ENCODE measurements at places on chromosomes 5 and 9. TPM values are rescaled to one million over a fixed set of nuclear protein-coding genes. Genes with fewer than 3 reads are reported as not detected.

GABRA1 gene
- total RNA-seq: not detected

GRCh38 chr9:93111371-93112115, 15.5 kb downstream of the CARD19 start:
- no peak overlapping the region for H3K27ac ChIP-seq
- H3K4me3 ChIP-seq: no peak overlapping the region
- peaks cover 34% of the 10 kb centered on the region for H3K4me1 ChIP-seq
- H3K27me3 ChIP-seq: no peaks in the 10 kb centered on the region
- H3K36me3 ChIP-seq: peaks cover 10% of the 10 kb centered on the region

GRCh38 chr5:2112173-2113025, 229.7 kb upstream of the IRX4 start:
- H3K27me3 ChIP-seq: no peaks in the 10 kb centered on the region
- H3K36me3 ChIP-seq: no peaks in the 10 kb centered on the region
- no peak for DNase-seq
- no peak overlapping the region for H3K4me3 ChIP-seq
- no peaks in the 10 kb centered on the region for H3K4me1 ChIP-seq

GRCh38 chr5:177403102-177403791, 2.8 kb upstream of the PFN3 start:
- peak overlapping the region; percentile 88 for H3K4me3 ChIP-seq

GGTA1 gene
- total RNA-seq: not detected

C9 gene
- total RNA-seq: not detected

DNA sequence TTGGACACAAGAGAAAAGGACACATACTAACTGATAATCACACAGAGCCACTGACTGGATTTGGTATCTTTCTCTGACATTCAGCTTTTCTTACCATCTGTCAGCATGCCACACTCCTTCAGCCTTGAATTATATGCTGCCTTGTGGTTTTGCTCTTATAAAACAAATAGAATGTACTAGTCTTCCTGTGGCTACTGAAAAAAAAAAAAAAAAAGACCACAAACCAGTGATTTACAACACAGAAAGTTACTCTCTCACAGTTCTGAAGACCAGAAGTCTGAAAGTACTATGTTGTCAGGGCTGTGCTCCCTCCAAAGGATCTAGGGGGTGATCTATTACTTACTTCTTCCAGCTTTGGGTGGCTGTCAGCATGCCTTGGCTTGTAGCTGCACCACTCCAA, 82.3 kb downstream of the THBS4 start:
- peaks cover 29% of the 10 kb centered on the region for H3K36me3 ChIP-seq
- no peak for DNase-seq
- peak overlapping the region; percentile 60 for H3K27ac ChIP-seq
- peaks cover 13% of the 10 kb centered on the region for H3K4me1 ChIP-seq

HRCT1 gene
- not detected for total RNA-seq

DNA sequence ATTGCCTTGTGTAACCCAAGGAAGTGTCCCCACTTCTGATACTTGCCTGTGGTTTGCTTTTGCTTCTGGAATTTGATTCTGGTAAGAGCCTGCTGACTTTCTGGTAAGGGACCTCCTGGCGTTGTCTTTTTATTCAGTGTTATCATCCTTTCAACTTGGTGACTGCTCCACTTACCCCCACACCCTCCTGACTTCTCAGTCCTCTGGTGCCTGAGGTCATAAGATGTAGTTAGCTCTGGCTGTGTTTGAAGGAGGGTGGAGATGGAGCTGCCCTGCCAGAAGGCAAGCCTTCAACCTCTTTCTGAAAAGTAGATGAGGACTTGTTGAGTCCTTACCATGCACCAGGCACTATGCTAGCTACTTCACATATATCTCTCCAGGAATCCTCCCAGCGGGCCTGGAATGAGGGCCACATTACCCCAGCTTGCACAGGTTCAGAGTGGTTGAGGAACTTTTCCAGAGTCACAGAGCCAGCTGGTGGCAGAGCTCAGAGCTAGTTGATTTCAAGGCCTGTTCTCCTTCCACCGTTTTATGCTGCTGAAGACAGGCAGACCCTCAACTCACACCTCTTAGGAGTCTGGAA, 45.2 kb upstream of the PITX1 start:
- no peak overlapping the region for H3K4me3 ChIP-seq
- H3K27me3 ChIP-seq: peaks cover 18% of the 10 kb centered on the region
- no peak overlapping the region for H3K27ac ChIP-seq
- H3K4me1 ChIP-seq: no peaks in the 10 kb centered on the region
- no peak for DNase-seq

DNA sequence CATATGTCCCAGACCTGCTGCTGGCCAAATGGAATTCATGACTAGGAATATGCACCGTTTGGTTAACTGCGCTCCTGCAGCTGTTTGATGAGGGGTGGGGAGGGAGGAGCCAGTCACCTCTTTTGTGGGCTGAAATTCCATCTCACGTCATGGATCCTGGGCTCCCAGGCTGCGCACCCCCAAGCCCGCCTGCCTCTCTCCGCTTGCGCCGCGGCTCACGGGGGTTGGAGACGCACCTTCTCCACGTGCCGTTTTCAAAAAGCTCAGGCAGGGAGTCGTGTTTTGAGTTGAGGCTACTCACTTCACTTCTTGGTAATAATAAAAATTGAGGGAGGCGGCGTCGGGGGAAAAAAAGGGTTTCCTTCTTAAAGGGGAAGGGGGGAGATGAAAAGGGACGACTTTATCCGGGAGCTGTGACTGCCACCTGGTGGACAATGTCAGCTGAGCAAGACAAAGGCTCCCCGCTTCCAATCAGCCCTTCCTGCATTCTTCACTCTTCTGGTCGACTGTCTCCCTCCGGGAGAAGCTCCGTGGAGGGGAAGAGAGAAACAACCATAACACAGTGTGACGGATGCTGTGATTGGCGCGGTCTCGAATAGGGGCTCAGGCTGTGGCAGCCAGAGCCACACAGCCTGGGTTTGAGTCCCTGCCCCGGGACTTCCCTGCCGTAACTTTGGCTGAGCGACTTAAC, 15.9 kb upstream of the C5orf47 start:
- peaks cover 29% of the 10 kb centered on the region for H3K27me3 ChIP-seq
- H3K27ac ChIP-seq: no peak overlapping the region
- DNase-seq: peak; percentile 91
- peak overlapping the region; percentile 84 for H3K4me3 ChIP-seq

GRCh38 chr9:120776788-120777187, 16.4 kb downstream of the FBXW2 start:
- peaks cover 54% of the 10 kb centered on the region for H3K36me3 ChIP-seq
- H3K4me3 ChIP-seq: no peak overlapping the region
- H3K4me1 ChIP-seq: peaks cover 8% of the 10 kb centered on the region

TBCA gene
- 207 TPM for total RNA-seq

SLC6A7 gene
- total RNA-seq: not detected

- H3K4me1 ChIP-seq: peaks cover 10% of the 10 kb centered on the region
- H3K4me3 ChIP-seq: no peak overlapping the region
- no peak for DNase-seq
- H3K27me3 ChIP-seq: no peaks in the 10 kb centered on the region
Observed at GRCh38 chr5:174457141-174457678, 267.2 kb upstream of the MSX2 start.

LRRTM2 gene
- 0.07 TPM for total RNA-seq

DNA sequence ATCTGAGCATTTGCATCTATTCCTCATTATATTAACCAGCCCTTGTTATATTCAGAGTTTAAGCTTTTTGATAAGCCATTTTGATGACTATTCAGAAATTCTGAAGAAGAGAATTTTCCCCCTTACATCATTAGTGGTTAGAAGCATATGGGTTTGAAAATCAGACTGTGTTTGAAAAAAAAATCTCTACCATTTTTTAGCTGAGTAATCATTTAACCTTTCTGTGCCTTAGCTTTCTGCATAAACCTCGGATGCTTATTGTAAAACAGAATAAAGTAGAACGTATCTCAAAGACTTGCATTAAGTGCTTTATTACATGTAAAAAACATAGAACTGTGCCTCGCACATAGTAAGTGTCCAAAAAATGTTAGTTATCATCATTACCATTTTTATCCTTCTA, 278.6 kb downstream of the RFX3 start:
- no peaks in the 10 kb centered on the region for H3K27me3 ChIP-seq
- no peak overlapping the region for H3K27ac ChIP-seq
- H3K36me3 ChIP-seq: no peaks in the 10 kb centered on the region
- H3K4me1 ChIP-seq: no peaks in the 10 kb centered on the region
- H3K4me3 ChIP-seq: no peak overlapping the region

GRCh38 chr9:36166168-36166927, 2.8 kb upstream of the CCIN start:
- peaks cover 10% of the 10 kb centered on the region for H3K36me3 ChIP-seq
- DNase-seq: peak; percentile 96
- H3K27me3 ChIP-seq: peaks cover 10% of the 10 kb centered on the region

- DNase-seq: no peak
- H3K36me3 ChIP-seq: no peaks in the 10 kb centered on the region
Observed at GRCh38 chr5:170223360-170223759, 9.4 kb upstream of the C5orf58 start.

DNA sequence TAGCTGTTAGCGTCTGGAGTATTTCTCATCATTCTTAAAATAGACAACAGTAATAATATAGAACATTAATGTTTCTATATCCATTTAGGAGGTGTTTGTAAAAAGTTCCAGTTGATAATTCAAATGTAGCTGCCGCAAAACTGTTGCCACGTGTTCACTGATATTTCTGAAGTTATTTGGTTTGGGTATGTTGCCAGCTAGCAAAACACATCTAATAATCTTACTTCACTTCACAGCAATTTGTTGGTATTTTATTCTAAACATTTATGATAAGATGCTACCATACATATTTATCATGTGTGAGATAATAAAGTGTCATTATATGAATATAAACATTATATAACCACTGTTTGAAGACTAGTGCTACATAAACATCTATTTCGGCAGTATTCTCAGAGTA, 101.6 kb downstream of the CDH12 start:
- H3K4me3 ChIP-seq: no peak overlapping the region
- H3K4me1 ChIP-seq: no peaks in the 10 kb centered on the region
- no peak for DNase-seq

DNA sequence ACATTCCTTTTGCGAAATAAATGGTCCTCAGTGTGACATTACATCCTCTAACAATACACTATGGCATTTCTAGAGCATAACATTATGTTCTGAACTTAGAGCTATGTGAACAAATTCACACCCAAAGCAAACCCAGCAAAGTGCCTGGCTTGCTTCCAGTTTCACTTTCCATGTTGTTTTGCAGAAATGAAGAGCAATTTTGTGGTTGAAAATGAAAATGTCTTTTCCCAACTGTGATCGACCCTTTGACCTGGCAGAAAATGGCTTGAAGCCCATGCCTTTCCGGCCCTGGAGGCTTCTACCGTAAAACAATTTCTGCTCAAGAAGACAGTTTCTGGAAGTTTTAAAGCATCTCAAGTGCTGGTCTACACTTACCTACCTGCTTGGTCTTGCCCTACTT, 344.7 kb upstream of the RGMB start:
- peaks cover 6% of the 10 kb centered on the region for H3K27me3 ChIP-seq
- H3K4me1 ChIP-seq: peaks cover 6% of the 10 kb centered on the region
- no peak overlapping the region for H3K4me3 ChIP-seq
- H3K27ac ChIP-seq: no peak overlapping the region
- no peaks in the 10 kb centered on the region for H3K36me3 ChIP-seq

DNA sequence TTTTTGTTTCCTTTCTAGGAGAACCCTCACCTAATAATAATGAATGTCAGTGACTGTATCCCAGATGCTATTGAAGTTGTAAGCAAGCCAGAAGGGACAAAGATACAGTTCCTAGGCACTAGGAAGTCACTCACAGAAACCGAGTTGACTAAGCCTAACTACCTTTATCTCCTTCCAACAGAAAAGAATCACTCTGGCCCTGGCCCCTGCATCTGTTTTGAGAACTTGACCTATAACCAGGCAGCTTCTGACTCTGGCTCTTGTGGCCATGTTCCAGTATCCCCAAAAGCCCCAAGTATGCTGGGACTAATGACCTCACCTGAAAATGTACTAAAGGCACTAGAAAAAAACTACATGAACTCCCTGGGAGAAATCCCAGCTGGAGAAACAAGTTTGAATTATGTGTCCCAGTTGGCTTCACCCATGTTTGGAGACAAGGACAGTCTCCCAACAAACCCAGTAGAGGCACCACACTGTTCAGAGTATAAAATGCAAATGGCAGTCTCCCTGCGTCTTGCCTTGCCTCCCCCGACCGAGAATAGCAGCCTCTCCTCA, 87.1 kb downstream of the OSMR start:
- DNase-seq: no peak
- H3K4me3 ChIP-seq: no peak overlapping the region
- peaks cover 5% of the 10 kb centered on the region for H3K27me3 ChIP-seq
- no peak overlapping the region for H3K27ac ChIP-seq
- H3K4me1 ChIP-seq: no peaks in the 10 kb centered on the region

GRCh38 chr9:4640027-4640426, 22.1 kb upstream of the PLPP6 start:
- peak; percentile 80 for DNase-seq
- H3K4me3 ChIP-seq: no peak overlapping the region
- no peaks in the 10 kb centered on the region for H3K36me3 ChIP-seq
- peaks cover 14% of the 10 kb centered on the region for H3K27me3 ChIP-seq
- H3K4me1 ChIP-seq: no peaks in the 10 kb centered on the region
- no peak overlapping the region for H3K27ac ChIP-seq

DNA sequence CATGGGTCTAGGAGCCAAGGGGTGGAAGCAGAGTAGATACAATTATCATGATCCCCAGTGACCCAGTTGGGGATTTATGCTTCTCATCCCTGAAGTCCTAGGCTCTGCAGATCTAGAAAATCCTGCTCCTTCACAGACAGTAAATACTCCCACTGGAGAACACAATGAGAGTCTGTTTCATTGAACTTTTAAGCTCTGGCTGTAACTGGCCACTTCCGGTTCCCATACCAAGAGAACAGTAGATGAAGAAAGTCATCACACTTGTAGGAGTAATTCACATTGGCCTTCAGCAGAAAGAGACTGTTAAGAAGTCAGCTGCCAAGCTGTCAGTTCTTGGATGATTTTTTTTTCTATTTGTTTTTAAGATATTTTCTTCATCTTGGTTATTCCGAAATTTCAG, 597.1 kb downstream of the ACTL7B start:
- no peaks in the 10 kb centered on the region for H3K27me3 ChIP-seq
- H3K36me3 ChIP-seq: no peaks in the 10 kb centered on the region
- no peak overlapping the region for H3K4me3 ChIP-seq
- H3K4me1 ChIP-seq: no peaks in the 10 kb centered on the region

GRCh38 chr5:91419571-91420537, 36.7 kb upstream of the ARRDC3 start:
- H3K4me3 ChIP-seq: no peak overlapping the region
- no peaks in the 10 kb centered on the region for H3K36me3 ChIP-seq
- H3K4me1 ChIP-seq: no peaks in the 10 kb centered on the region

PFN3 gene
- not detected for total RNA-seq

UAP1L1 gene
- total RNA-seq: 19.1 TPM

EFNA5 gene
- total RNA-seq: not detected

- no peak for DNase-seq
- H3K27me3 ChIP-seq: no peaks in the 10 kb centered on the region
- H3K4me1 ChIP-seq: no peaks in the 10 kb centered on the region
- H3K36me3 ChIP-seq: no peaks in the 10 kb centered on the region
- no peak overlapping the region for H3K4me3 ChIP-seq
- H3K27ac ChIP-seq: no peak overlapping the region
Observed at GRCh38 chr5:102114525-102115069, 181.5 kb downstream of the SLCO4C1 start.

GRCh38 chr9:78767490-78767889, 470.6 kb downstream of the PSAT1 start:
- H3K4me1 ChIP-seq: no peaks in the 10 kb centered on the region
- no peak overlapping the region for H3K4me3 ChIP-seq
- no peaks in the 10 kb centered on the region for H3K36me3 ChIP-seq

CNTLN gene
- 1.6 TPM for total RNA-seq

- H3K4me3 ChIP-seq: no peak overlapping the region
- no peak overlapping the region for H3K27ac ChIP-seq
- peaks cover 5% of the 10 kb centered on the region for H3K27me3 ChIP-seq
- DNase-seq: no peak
- H3K36me3 ChIP-seq: no peaks in the 10 kb centered on the region
Observed at GRCh38 chr5:96857924-96858323, 18.4 kb upstream of the ERAP2 start.

GRCh38 chr5:168781941-168782571, 202.9 kb upstream of the PANK3 start:
- no peak overlapping the region for H3K27ac ChIP-seq
- H3K27me3 ChIP-seq: no peaks in the 10 kb centered on the region
- DNase-seq: no peak
